Posterior vena cava (tissue), 2 donors: ENCODE measurements at places on chromosomes 16 and 17.

DNA sequence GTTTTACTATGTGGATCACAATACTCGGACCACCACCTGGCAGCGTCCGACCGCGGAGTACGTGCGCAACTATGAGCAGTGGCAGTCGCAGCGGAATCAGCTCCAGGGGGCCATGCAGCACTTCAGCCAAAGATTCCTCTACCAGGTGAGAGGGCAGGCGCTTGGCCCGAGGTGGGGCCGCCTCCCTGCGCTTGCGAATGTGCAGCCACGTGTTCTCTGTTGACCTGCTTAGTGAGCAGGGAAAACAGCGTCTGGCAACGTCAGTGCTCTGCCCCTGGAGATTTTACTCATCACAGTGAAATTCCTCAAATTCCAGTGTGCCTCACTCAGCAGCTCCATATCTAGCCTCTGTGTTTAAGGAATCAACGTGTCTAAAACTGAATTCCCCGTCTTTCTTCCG, 33.4 kb upstream of the CLEC18A start:
- no peak for DNase-seq

DNA sequence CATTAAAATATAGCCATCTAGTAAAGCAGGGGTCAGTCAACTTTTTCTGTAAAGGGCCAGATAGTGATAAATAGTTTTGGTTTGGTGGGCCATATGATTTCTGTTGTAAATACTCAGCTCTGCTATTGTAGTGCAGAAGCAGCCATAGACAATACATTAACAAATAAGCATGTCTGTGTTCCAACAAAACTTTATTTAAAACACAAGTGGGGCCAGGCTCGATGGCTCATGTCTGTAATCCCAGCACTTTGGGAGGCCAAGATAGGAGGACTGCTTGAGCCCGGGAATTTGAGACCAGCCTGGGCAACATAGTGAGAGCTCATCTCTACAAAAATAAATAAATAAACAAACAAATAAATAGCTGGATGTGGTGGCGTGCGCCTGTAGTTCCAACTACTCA, 60.8 kb upstream of the TANC2 start:
- no peak for DNase-seq

GRCh38 chr17:9021158-9021991, at the start of gene NTN1:
Gene NTN1, plus strand, starts transcription at chr17:9021510. Its CDS starts 864 bp downstream, at chr17:9022374.
- peak; percentile 84 for DNase-seq

DNA sequence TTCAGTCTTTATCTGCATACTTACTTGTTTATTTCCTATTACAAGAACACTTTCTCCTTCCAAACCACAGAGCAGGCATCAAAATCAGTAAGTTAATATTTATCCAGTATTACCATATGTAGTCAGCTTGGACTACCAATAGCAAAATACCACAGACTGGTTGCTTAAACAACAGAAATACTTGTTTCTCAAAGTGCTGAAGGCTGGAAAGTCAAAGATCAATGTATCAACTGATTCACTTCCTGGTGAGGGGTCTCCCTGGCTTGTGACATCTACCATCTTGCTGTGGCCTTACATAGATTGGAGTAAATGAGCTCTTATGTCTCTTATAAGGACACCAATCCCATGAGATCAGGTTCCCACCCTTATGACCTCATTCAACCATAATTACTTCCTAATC, 2.6 kb downstream of the STXBP4 start:
- no peak for DNase-seq

DNA sequence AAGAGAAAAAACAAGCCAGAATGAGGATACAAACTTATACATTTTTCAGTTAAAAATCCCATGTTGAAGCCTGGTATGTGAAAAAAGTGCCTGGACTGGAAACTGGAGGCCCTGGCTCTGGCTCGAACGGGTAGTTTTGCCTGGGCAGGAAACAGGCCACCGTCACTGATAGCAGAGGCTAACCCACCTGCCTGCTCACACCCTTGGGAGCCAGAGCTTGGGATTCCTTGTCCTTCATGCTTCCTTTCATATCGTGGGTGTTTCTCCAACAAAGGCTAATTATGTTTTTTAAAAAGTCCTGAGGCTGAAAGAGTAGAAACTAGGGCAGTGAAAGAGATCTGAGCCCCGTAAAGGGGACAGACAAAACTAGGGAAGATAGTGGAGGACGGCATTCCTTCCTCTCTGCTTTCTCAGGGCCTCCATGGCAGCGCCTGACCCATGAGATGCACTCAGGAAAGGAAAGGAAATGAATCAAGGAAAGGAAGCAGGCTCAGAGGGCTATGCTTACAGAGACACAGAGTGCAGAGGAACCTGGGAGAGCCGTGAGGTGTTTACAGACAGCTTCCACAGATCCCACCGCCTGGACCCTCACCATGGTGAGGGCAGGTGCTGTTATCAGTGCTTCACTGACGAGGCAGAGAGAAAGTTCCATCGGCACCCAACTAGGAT, 138.1 kb downstream of the PARN start:
- DNase-seq: no peak

DNA sequence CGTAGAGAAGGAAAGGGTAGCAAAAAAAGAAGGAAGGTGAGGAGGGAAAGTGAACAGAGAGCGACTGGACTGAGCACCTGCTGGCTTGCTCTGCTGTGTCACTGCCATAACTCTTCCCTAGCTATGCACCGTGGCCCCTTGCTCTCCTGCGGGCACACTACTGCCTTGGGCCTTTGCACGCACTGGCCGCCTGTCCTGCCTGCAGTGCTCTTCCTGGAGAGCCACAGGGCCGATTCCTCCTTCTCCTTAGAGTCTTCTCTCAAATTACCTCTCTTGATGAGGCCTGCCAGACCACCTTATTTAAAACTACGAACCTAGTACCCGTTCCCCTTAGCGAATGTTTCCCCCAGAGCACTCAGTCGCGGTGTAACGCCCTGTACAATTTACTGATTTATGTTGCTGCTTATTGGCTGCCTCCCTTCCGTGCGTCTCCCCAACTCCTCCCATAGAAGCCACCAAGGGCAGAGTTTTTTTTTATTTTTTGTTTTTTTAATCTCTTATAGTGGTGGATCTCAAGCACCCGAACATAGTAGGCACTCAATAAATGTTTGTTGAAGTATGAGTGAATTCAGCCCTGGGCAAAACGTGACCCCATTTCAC, 70.3 kb downstream of the RAI1 start:
- DNase-seq: no peak

DNA sequence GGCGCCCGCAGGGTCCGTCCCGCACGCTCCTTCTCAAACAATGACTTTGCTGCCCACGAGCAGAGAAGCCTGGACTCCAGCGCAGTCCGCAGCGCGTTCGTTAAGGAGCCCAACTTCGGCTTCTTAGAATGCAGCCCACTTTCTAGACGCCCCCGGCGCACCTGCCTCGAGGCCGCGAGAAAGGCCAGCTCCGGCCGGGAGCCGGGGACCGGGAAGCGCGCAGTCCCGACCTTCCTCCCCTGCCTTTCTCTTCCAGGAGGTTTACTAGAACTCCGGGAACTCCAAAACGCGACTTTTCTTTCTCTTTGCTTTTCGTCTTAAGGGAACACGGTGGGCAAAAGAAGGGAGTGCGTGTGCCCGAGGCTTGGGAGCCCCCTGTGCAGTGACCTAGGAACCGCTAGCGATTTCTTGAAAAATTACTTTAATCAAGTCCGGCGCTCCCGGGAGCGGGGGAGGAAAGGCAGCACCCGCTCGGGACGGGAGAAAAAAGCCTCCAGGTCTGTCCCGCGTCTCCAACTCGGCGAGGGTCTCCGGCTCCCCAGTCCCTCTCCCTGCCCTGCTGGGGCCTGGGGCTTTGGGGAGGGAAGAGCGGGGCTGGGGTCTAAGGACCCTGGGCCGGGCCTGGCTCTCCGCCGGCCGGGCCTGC, 2.6 kb downstream of the HNF1B start:
- DNase-seq: peak; percentile 72

GRCh38 chr17:76474238-76474637, 6.8 kb downstream of the AANAT start:
- peak; percentile 78 for DNase-seq

DNA sequence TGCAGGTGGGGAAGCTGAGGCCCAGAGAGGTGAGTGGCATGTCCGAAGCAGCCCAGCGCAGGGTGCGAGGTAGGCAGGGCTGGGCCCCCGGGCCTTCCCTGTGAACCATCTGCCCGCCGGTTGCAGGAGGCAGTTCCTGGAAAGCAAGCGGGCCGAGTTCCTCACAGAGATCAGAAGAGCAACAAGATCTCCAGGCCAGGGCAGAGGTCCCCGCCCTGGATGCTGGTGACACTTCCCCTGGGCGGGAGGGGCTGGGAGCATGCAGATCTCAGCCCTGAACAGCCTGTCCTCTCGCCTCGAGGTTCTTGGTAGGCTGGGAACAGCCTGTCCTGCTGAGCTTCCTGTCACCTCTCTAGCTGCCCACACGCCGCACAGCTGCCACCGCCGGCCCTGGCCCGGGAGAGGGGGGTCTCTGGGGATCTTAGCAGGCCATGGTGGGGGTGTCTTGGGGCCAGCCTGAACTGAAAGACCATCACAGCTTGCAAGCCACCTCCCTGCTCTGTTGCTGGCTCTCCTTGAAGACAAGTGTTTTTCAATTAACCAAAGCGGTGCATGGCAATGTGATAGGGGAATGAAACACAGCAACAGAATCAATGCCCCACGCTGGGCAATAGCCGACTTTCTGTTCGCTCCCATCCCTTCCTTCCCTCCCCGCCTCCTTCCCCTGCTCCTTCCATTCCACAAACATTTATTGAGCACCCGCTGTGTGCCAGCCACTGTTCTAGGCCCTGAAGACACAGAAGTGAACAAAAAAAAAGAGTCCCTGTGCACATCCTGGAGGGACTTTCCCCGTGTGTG, 31.7 kb downstream of the SOCS1 start:
- DNase-seq: peak; percentile 93

- no peak for DNase-seq
Measured at GRCh38 chr17:31448467-31449077, 57.1 kb downstream of the RAB11FIP4 start.

DNA sequence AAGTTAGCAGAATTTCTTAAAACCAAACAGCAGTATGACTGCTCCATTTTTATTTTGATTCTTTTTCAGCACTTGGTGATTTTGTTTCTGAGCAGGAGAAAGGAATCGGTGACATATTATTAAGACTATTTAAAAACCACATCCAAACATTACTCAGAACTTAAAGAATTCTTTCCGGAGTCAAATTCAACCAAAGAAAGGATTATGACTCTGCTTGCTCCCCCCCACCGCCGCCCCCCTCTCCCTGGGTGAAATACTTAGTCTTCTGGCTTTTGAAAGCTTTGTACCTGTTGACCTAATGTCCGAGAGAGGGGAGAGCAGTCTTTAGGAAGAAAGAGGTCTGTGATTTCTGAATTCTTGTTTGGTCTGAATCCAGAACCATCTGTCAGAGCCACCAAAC, 17.9 kb upstream of the COL1A1 start:
- no peak for DNase-seq

DNA sequence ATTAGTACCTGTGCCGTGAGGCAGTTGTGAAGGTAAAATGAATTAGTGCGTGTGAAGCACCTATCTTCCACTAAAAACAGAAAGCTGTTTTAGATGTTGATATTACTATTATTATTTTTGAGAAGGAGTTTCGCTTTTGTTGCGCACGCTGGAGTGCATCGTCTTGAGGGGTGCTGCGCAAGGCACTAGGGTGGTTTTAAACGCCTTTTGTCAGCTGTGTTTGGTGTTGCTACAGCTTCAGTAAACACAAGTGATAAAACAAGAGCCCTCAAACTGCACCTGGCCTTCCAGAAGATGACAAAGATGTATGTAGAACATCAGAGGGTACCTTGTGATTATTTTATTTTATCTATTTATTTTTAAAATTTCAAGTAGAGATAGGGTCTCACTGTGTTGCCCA, 38.2 kb downstream of the PLCG2 start:
- no peak for DNase-seq

GRCh38 chr17:29585080-29585751, 4.2 kb downstream of the GIT1 start:
- DNase-seq: no peak

DNA sequence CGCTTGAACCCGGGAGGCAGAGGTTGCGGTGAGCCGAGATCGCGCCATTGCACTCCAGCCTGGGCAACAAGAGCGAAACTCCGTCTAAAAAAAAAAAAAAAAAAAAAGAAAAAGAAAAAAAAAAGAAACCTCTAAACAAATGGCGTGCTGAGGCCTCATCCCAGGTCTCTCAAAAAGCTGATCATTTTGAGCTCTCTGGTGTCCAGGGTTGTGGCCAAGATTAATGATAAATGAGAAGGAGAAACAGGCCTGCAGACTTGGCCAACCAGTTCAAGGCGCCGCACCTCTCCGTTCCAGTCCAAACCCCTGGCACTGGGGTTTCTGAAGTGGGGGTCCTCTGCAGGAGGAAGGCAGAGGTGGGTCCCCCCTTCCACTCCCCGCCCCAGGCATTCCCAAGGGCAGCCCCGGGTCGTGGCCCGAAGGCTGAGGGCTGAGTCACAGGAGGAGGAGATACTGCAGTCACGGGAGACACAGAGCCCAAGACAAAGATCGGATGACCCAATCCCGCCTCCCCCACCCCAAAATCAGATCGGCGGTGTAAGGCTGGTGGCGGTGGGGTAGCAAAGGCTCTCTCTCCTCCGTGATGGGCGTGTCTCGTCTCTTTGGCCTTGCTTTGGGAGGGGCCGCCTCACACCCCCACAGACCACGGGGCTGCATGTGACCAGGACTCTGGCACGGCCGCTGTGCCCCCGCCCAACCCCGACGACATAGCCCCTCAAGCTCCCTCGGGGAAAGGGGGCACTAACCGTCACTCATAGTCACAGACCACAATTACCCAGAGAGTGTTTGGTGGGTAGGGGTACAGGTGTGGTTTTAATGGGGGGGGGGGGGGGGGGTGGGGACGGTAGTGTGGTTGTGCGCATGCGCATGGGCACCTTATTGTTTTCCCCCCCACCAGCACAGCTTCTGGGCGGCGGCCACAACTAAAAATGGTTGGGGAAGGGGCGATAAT, 1.1 kb downstream of the VAT1 start:
- peak; percentile 93 for DNase-seq

- no peak for DNase-seq
Measured at GRCh38 chr17:32746280-32746679, 130.6 kb downstream of the MYO1D start.

GRCh38 chr17:6528557-6528956, 27.8 kb downstream of the PITPNM3 start:
- no peak for DNase-seq

GRCh38 chr17:57585341-57586195, 159.5 kb downstream of the CCDC182 start:
- no peak for DNase-seq

- DNase-seq: peak; percentile 84
Measured at GRCh38 chr17:68346448-68346847, 55.2 kb downstream of the ARSG start.

GRCh38 chr16:48607056-48607825, 2.7 kb downstream of the N4BP1 start:
- DNase-seq: no peak

- no peak for DNase-seq
Measured at GRCh38 chr17:11495613-11496012, 102.7 kb upstream of the DNAH9 start.
